ENCODE measurements at places on chromosomes 11 and 22. TPM values are rescaled to one million over a fixed set of nuclear protein-coding genes. Genes with fewer than 3 reads are reported as not detected.
A peak's percentile ranks its signal among the peaks of the same experiment; 100 is the strongest.

The A4GALT gene
- 7.1 TPM for total RNA-seq

The SOX10 gene
- total RNA-seq, result not detected

The HBG1 gene
- not detected for total RNA-seq

The CHRNA10 gene
- 0.33 TPM for total RNA-seq

The BIRC3 gene
- total RNA-seq, result not detected

The FAM111B gene
- total RNA-seq, result 69.9 TPM

The FGF19 gene
- total RNA-seq, result not detected

The APOL6 gene
- 5.0 TPM for total RNA-seq

The RBMXL2 gene
- not detected for total RNA-seq

The APOL5 gene
- not detected for total RNA-seq

The PLA2G3 gene
- total RNA-seq, result 0.61 TPM

The HOATZ gene
- total RNA-seq, result not detected

The BEST1 gene
- 0.05 TPM for total RNA-seq

The PKDREJ gene
- not detected for total RNA-seq

The PKP3 gene
- 0.18 TPM for total RNA-seq

DNA sequence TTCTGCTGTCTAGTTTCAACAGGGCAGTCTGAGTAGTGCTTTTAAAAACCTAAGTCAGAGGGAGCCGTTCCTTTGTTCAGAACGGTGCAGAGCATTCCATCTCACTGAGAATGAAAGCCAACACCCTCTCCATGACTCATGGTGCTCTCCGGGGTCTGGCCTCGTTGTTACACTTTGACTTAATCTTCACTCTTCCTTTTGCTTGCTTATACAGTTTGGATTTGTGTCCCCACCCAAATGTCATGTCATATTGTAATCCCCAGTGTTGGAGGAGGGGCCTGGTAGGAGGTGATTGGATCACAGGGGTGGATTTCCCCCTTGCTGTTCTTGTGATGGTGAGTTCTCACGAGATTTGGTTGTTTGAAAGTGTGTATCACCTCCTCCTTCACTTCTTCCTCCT, 292.2 kb downstream of the ST3GAL4 start:
- no peak for DNase-seq

DNA sequence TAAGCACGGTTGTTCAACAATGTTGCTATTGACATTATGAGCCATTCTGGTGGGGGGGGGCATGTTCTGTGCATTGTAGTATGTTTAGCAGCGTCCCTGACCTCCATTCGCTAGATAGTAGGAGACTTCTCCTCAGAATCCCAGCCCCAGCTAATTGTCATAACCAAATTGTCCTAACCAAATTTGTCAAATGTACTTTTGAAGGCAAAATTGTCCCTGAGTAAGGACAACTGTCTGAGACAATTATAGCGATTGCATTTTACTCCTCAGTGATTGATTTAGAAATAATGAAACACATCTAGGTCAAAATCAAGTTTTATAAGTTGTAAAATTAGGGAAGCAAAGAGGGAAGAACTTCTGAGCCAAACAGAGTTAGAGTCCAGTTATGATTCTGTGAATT, 541.8 kb upstream of the CHORDC1 start:
- DNase-seq, result no peak

DNA sequence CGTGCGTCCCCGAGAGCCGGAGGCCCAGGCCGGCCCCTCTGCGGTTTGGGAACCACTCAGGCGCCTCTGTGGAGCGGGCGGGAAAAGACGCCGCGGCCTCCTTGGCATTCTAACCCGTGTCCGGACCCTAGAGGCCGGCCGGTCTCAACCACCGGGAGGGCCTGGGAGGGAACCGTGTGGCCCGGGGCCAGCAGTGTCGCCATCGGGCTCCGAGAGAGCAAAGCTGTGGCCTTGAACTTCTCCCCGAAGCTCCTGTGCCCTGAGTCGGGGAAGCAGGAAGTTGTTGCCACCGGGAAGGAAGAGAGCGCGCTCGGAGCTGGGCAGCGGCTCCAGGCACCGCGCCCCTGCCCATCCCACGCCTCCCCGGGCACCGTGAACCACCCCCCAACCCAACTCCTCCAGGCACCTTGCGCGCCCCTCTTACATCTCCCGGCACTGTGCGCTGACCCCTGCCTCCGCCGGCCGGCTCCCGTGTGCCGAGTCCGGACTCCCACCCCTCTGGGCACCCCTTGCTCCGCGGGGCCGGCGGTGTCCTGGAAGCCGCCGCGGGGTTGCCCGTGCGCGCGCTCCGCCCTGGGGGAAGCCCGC, 80.0 kb upstream of the PPARA start:
- DNase-seq, result no peak

- no peak for DNase-seq
These were observed 25.0 kb upstream of the ACR start for GRCh38 chr22:50713008-50713385.

DNA sequence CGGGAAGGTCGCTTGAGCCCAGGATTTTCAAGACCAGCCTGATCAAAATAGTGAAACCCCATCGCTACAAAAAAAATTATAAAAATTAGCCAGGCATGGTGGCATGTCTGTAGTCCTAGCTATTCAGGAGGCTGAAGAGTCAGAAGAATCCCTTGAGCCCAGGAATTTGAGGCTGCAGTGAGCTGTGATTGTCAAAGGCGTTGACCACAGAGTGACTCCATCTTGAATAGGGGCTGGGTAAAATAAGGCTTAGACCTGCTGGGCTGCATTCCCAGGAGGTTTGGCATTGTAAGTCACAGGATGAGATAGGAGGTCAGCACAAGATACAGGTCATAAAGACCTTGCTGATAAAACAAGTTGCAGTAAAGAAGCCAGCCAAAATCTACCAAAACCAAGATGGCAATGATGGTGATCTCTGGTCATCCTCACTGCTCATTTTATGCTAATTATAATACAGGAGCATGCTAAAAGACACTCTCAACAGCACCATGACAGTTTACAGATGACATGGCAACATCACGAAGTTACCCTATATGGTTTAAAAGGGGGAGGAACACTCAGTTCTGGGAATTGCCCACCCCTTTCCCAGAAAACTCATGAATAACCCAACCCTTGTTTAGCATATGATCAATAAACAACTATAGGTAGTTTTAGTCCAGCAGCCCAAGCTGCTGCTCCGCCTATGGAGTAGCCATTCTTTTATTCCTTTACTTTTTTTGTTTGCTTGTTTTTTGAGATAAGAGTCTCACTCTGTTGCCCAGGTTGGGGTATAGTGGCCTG, 2.8 kb upstream of the RDX start:
- DNase-seq, result no peak

DNA sequence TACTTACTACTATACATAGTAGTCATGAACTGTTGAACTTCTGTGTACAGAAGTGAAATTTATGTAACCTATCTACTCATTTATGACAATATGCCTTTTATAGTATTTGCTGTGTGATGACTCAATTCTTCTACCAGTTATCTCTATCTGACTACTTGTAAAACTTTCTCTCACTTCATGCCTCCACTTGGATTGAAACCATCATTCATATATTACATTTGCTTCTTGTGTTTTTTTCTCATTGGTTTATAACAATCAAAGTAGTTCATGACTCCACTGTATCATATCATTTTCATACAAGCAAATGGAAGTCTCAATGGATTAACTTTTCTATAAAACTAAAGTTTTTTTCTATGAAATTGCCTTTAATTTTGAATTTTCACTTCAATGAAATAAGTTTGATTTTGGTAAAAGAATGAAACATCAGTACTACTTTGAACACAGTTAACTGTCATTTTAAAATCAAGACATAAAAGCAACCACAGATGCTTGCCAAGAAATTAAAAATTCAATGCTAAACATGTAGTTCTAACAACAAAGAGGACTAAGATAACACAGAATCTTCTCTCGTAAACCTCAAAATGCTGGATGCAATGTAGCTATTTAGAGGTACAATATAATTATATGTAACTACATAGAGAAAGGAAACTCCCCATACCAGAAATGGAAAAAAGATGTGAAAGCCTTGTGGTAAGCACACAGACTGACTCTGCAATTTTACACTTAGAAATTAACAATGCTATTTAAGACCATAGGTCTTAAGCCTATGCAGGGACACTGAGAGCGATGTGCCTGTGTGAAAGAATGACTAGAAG, 27.6 kb upstream of the EXPH5 start:
- DNase-seq, result no peak

- DNase-seq, result no peak
These were observed 23.4 kb upstream of the GRAMD4 start for GRCh38 chr22:46596819-46597218.

GRCh38 chr11:113994077-113994954, 19.4 kb downstream of the HTR3A start:
- DNase-seq, result peak; percentile 28

- DNase-seq, result no peak
These were observed 78.9 kb downstream of the GAB2 start for GRCh38 chr11:78338702-78339101.

- no peak for DNase-seq
These were observed 33.9 kb downstream of the TSPAN4 start for GRCh38 chr11:876545-876944.

DNA sequence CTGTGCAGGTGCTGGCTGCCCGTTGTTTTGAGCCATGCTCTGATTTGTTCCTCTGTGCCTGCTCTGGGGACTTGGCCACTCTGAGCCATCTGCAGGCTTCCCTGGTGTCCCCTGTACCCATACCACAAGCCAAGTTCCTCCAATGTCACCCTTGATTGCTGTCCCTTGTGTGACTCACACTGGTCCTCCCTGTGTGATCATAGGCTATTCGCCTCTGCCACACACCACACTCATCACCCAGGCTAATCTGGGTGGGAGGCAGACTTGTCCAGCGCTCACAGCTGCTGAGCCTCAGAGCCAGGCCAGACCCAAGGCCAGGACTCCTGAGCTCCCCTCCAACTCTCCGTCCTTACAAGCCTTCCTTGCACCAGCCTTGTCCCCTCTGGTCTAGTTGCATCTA, 31.7 kb downstream of the IGF2 start:
- DNase-seq, result no peak

DNA sequence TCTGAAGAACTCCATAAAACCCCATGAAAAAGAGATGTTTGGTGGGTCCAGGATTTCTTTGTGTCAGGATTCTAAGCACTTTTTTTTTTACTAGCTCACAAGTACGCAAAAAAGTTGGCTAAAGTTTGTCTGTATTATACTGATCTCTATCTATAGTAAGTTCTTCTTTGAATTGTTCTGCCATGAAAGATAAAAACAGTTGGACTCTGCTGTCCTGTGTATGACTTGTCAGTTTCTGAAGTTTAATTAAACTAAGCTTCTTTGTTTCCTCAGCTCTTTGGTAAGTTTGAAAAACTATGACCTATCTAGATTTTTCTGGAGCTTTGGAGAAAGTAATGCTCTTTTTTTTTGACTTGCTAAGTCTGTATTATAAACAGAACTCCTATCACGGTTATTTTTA, 812.2 kb upstream of the LUZP2 start:
- no peak for DNase-seq

DNA sequence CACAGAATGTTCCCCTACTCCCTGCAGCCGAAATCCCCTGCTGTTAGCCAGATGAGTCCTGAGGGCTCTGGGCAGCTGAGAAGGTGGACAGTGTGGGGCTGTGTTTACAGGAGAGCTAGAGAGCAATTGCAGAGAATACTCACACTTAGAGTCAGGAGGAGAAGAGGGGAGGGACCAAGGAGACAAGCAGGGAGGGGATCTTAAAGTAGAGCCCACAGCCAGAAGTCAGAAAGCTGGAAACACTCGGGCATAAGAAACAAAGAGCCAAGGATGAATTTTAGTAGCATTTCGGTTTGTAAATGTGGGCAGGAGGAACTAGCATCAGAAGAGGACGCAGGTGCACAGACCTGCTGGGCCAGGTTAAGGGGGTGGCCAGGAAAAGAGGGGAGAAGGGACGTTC, 1435.9 kb downstream of the BRD1 start:
- DNase-seq, result no peak

- DNase-seq, result no peak
These were observed 539 bp upstream of the SLC36A4 start for GRCh38 chr11:93198215-93198845.

DNA sequence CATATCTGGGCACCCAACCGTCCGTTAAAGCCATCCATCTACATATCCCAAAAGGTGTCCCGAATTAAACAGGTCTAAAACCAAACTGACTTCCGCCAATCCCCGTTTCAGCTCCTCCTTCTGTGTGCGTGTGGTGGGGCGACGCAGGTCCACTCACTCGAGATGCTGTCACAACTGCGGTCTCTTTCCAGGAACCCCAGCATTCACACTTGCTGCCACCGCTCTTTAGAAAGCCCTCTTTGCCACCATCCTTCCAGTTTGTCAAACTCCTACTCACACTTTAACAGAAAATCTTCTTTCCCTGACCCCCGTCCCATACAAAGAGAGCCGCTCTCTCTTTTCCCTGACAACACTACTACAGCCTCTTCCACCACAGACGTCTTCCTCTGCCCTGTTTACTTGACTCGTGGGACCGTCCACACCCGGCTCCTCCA, 467 bp downstream of the ESS2 start:
- DNase-seq, result no peak

GRCh38 chr11:119322360-119322739, 5.4 kb upstream of the MCAM start:
- no peak for DNase-seq

DNA sequence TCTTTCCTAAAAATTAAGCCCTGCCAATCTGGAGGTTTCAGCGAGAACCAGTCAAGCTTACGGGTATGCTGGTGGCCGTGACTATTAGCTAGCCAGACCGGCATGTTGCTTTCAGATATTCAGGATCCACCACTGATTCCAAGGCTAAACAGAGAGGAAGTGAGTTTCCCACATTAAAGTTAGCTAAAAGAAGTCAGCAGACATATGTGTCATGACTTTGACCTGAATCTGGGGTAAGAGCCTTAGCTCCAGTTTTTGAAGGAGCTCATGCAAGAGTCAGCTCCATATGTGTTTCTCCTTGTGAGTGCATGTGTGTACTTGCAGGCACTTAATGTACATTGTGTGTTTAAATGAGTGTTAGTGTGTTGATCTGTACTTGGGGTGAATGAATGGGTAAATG, 1.4 kb downstream of the ZFPL1 start:
- DNase-seq, result no peak

- DNase-seq, result no peak
These were observed 4.0 kb downstream of the FTH1 start for GRCh38 chr11:61963282-61964057.

DNA sequence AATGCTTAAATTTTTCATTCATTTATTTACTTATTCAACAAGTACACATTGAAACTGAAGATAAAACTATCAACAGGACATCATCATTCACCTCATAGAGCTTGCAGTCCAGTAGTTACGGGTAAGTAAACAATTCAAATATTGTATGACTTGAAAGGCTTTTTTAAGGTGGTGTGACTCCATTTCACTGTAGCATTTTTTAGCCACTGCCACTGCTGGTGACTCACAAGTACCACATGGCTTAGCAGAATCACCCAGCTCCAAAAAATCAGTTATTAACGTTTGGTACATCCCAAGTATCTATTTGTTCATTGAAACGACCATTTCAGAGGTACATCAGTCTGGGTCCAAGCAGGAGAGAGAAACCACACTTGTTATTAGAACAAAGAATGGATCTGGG, 427.9 kb upstream of the DDI1 start:
- DNase-seq, result no peak

GRCh38 chr11:45050111-45050510, 96.3 kb upstream of the PRDM11 start:
- DNase-seq, result no peak

GRCh38 chr11:34408580-34409172, 30.1 kb upstream of the CAT start:
- DNase-seq, result no peak

GRCh38 chr22:35212009-35212408, 45.3 kb upstream of the HMGXB4 start:
- DNase-seq, result no peak

GRCh38 chr22:50526834-50527801, 1.7 kb upstream of the SCO2 start:
- peak; percentile 59 for DNase-seq

Data from SJCRH30 (cell line).